ENCODE measurements at places on chromosomes 7 and 10.

DNA sequence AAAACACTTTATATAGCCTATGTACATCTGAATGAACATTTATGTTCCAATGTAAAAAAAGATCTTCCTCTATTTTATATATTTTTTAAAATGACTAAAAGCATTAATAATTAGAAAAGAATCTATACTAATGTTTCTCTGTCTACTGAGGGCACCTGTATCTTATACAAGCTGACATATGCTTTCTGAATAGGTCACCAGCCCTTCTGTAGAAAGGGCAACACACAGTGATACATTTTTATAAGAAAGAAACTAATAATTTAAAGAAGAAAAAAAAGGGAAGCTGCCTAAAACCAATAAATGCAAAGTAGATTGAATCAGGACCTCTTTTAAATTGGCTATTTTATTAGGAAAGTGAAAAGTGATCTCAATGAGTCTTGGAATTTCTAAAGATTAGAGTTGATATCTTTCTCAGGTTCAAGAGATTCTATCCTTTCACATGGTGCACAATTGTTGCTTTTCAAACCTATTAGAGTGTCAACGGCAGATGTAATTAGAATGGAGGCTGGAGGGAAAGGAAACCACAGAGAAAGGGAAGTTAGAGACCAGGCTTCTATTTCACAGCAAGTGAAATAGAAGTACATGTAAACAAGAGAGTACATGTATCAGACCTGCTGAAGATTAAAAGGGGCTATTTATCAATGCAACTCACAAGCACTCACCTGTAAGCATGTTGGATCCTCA is 6.3 kb downstream of the MTPN start:
- no peak for DNase-seq

DNA sequence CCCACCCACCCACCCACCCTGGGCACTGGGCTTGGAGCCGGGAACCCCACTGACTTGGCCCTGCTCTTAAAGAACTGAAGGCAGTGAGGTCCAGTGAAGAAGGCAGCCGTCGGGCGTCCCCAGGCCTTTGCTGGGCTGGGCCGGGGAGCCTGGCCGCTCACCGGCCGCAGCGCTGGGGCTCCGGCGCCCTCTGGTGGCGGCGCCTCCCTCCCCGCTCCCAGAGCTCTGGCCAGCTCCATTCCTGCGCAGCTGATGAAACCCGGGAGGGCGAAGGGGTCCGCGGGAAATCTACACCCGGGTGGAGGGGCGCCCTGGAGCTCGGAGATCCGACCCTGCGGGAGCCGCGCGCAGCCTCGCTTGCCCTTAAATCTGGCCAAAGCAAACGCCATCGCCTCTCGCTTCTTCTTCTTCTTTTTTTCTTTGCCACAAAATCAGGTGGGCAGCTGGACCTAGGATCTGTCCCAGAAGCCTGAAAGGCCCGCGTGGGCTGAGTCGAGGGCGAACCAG is 1.7 kb upstream of the CXCL12 start:
- DNase-seq, result peak; percentile 57

DNA sequence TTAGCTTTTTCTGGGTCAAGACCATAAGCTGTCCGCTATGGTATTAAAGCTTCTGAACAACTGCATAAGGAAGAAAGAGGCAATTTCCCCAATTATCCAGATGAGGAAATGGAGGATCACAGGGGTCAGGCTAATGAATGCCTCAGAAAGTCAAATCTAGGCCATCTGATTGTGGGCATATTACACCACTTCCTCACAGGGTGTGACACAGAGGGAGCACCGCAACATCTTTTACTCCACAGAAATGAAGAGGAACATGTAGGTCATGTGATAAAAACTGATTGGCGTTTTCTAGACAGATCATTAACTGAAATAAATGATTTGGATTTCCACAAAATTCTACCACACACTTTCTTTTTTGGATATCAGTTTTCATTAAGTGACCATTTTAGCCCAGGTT is 384.4 kb downstream of the PARD3 start:
- DNase-seq, result no peak

DNA sequence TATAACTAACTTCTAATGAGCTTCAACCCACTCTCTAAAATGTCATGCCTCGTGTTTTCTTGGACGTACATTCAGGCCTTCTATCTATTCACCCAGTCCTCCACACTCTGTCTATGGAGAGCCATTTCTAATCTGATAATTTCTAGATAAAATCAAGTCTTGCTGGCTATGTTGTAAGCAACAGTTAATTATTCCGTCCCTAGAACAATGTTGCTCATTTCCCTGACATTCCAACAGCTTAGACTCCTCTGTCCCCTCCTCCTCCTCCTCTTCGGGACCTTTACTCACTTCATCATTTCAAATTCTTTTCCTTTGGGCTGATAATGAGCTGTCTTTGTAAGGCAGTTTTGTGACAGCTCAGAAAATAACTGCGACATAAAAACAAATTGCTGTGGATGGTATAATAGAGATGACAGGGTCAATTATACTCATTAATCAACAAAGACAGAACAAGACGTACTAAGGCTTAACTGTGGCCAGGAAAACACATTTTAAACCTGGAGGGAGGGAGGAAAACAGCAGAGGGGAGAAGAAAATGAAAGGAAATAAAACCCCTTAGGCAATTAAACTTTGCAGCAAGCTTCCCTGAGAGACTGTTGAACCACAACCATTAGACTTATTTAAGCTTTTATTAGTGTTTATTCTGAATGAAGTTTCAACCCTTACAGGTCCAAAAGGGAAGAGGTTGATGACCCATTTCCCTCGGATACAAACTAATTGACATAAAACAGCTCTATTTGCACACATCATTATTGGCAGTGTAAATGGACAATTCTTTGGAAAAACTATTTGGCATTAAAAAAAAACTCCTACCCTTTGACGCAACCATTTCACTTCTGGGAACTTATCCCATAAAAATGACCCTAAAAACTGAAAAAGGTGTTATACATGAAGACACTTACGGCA is 179.1 kb downstream of the SFMBT2 start:
- no peak for DNase-seq

- no peak for DNase-seq
Measured at GRCh38 chr10:98340940-98341310, 72.9 kb upstream of the LOXL4 start.

GRCh38 chr7:152336754-152337368 is 98.9 kb downstream of the KMT2C start:
- no peak for DNase-seq

DNA sequence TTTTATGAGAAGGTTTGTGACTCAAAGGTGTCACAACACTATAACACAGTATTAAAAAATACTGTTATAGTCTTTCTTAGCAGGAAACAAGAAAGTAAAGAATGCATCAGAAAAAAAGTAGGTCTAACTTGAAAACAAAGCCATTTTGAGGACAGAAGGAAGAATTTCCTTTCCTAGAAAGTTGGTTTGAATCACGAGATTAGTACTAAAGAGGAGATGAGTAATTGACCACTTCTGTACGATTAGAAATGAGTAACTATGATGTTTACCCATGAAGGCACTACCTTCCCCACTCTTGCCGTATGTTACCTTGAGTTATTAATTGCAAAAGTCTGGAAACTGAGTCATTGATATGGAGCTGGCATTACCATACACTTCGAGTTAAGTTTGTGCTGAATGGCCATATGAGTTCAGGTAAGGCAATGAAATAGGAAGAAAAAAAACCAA is 65.2 kb downstream of the FAM185A start:
- no peak for DNase-seq

GRCh38 chr10:43479275-43479674 is 42.4 kb downstream of the ZNF487 start:
- no peak for DNase-seq

GRCh38 chr10:6212806-6213205 is 10.1 kb downstream of the PFKFB3 start:
- DNase-seq, result no peak

GRCh38 chr7:69693042-69693441 is 94.8 kb downstream of the AUTS2 start:
- no peak for DNase-seq

DNA sequence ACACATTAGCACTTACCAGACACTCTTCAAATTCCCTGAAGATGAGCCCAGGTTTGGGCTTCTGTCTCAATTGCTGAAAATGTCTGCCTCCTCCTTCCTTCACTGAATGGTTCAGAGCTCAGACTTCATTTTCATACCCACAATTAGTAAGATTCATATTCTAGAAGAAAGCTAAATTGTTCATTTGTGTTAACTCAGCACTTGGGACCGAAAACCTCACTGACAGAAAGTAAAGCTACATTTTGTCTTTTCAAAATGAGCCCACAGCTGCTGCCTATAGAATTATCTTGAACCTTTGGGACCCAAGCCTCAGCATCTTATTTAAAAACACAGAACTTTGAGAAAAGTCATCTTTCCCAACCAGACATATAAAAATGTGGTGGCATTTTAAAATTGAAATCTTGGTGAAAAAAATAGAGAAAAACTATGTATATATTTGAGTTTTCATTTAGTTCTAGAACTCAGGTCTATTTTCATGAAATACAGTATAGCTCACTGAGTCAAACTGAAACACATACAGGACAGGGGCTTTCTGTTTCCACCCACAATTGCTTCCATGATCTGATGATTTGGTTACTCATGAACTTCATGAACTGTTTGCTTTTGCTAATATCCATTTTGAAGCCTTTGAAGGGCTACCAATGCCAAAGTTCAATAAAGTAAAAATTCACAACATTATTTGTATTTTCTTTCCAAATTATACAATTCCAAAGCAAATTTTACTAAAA is 119.1 kb upstream of the PFKP start:
- DNase-seq, result no peak

DNA sequence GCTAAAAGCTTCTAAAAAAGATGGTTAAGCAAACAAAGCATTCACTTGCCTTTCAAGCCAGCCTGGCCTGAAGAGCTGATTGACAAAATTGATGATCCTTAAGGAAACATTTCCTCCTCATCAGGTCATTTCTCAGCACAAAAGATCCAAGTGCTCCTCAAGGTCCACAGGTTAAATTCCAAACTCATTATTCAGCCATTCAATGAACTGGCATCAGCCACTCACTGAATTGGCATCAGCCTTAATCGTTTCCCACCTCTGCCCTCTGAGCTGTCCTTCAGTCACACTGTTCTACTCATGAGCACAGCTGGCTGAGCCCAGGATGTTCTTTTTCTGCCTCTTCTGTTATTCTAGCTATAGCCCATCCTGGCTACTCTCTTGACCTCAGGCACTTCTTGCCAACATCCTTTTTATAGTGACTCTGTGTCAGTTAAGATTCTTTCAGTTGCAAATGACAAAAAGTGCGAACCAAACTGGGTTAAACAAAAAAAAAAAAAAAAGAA is 147.5 kb downstream of the RAB11FIP2 start:
- DNase-seq, result no peak

DNA sequence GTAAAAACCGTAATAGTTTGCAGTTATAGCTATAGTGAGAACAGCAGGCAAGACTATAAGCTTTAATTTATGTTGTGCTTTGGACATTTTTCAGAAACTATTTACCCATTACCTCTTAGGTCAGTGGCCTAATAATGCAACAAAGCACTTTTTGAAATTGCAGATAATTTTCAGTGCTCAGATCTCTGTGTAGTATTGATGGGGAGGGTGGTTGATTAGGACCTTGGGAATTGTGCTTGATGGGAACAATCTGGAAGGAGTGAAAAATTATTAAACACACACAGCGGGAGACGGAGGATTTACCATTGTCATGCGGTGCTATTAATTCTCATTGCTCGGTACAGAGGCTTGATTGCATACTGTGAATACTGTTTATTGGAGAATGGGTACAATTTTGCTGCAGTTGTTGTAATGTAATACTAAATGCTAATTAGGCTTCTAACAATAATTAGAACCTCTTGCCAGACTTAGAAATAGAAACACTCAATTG is 304.8 kb downstream of the LRMDA start:
- no peak for DNase-seq

DNA sequence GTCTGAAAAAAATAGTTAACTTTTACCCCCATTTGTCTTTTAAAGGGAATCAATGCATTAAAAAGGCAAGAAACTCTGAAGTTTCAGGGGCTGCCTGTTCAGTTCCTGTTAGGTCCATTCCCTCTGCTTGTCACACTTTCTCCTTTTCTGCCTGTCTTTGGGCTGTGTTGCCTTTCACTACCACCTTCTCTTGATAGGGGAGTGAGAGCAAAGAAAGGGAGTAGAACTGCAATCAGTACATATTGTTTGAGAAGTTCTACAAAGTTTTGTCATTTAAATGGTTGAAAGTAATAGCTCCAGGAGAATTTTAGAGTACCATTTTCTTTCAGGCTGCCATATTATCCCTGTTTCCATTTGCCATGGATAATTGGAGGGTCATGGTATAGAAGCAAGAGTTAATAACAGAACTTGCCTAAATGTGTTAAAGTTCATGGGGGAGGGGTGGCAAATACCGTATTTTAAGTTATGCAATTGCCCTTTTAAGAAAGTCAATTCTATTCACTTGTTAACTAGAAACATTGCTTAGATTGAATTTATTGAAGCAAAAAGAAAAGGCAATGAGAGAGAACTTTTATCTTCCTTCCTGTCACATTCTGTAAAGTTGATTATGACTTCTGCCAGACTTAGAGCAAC is 38.6 kb downstream of the MPLKIP start:
- no peak for DNase-seq

DNA sequence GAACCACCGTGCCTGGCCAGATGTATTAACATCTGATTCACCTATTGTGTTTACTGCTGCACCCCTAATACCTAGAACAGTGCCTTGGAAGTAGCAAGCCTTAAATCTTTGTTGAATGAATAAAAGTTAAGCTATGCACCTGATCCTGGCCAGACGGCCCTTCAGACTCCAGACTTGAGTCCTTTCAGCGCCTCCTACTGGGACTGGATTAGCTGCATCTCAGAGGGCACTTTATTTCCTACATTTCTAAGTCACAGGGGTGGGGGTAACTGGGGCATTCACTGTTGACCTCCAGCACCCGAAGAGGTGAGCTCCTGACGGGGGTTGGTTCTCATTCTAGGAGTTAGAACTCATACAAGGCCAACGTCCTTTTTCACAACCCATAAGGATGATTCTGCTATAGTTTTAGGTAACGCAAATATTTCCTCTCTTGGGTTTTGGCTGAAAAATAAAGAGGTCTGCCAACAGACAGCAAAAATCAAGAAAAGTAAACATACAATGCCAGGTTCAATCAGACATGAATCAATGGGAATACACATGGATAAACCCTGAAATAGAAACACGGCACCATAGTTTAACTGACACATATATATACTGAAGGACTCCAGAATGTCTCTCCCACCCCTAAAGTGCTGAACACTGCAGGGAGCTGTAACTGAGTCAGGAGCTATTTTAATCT is 48.0 kb upstream of the DLG5 start:
- DNase-seq, result no peak

DNA sequence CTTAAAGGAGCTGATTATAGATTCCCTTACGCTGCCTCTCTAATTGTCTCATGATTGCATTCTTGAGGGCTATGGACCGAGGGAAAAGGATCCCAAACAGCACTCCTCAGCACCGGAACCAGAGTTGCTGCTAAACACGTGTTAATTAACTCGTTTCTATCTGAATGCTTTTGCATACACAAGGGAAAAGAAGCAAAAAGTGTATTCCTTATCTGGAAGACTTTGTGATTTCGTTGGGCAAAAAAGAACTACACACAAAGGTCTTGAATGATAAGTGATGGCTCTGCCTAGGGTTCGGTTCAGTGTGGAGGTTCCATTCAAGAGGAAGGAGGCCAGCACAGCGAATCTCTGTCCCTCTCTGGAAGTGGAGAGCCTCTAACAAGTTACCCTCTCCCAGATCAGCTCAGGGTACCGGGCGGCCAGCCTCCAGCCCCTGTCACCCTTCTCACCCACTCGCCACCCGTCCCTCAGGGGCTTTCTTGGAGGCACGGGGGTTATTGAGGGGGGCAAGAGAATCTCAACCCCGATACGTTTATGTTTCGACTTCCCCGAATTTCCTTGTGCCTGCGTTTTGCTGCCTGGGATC is 515 bp upstream of the SLC4A2 start:
- DNase-seq, result no peak

- no peak for DNase-seq
Measured at GRCh38 chr10:124267231-124267885, 151.4 kb downstream of the OAT start.

Measured in mesothelial cell of epicardium (in vitro differentiated cells).